Glutamatergic neuron (in vitro differentiated cells): ENCODE measurements at places on chromosomes 12 and 14.

DNA sequence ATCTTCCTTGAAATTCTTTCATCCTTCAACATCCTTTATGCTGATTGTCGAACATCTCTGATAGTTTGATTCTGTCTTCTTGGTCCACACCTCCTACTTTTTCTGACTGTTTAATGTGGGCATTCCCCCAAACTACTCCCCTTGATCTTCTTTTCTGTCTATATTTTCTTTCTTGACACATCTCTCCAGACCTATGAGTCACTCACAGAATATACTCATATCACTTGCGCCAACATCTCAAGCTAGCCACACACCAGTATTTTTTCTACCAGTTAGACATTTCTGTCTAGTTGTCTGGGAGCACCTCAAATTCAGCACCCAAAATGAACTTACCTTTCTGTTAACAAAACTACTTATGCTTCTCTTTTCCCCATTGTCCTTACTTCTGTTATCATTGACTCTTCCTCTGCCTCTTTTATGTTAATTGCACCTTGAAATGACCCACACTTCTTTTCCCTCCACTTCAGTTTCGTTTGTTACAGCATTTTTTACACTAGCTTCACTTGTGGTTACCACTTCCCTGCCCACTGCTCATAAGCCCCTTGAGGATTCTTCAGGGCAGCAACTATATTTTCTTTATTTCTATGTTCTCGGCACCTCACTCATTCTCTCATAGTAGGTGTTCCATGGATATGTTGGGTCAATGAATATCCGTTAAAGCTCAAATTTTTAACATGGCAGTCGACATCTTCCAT, 33.5 kb downstream of the TSHR start:
- DNase-seq: no peak

GRCh38 chr12:52210186-52210924, 18.5 kb upstream of the KRT80 start:
- DNase-seq: no peak

DNA sequence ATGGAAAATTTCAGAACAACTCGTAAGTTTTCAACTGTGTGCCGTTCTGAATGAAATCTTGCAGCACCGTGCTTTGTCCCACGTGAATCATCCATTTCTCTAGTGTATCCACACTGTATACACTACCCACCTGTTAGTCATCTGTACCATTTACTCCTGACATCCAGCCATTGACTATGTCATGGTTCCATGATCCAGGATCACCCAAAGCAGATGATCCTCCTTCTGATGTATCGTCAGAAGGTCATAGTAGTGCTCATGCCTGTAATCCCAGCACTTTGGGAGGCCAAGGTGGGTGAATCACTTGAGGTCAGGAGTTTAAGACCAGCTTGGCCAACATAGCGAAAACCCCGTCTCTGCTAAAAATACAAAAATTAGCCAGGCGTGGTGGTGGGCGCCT, 122.9 kb downstream of the PPHLN1 start:
- no peak for DNase-seq

GRCh38 chr12:49708851-49709250, 1.6 kb upstream of the FMNL3 start:
- no peak for DNase-seq

GRCh38 chr14:102096569-102097188, 9.8 kb upstream of the HSP90AA1 start:
- DNase-seq: peak; percentile 90

DNA sequence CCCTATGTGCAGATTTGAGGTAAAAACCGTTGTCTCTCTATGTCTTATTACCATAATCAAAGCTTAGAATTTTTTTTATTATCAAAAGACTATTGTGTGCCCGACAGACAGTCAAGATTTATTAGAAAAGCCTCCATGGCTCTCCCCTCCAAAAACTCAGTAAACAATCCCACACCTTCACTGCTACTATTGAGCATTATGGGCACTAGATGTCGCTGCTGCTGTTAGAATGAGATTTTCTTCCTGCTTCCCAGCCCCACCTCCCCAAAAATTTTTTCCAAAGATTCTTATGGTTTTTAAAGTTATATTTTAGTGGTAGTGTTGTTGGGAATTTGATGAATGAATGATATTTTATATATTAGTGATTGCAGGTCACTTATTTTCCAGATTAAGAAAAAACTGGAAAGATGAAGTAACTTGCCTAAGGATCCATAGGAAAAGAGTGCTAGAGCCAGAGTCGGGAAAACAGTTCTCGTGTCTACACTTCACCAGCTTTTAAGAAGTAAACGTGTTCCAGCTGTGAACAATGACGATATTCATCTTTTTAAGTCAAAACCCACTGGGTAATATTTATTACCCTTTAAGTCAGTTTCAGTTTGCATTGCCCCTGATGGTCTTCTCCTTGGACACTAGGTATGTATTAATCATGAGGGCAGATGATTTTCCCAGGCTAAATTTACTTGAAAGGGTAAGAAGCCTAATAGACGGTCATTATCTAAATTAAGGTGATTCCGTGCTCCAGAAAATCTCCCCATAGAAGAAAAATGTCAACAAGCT, 12.2 kb upstream of the FOXG1 start:
- DNase-seq: no peak

- no peak for DNase-seq
Observed at GRCh38 chr14:24843494-24843893, 206.5 kb downstream of the STXBP6 start.

DNA sequence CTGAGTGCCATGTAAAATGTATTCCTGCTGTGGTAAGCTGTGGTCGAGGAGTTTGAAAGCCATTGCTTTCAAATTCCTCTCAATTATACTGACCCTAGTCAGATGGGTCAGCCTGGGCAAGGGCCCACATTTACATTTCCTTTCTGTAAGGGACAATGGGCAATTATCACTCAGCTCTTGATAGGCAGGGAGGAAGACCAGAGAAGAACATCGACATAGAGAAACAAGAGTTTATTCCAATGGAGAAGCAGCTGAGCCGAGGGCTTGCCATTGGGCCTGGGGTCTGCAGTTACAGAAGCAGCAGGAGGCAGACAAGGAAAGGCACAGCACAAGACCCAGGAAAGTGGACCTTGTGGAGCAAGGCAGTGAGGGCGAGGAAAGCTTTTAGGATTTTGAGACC, 9.7 kb downstream of the NRIP2 start:
- DNase-seq: no peak

DNA sequence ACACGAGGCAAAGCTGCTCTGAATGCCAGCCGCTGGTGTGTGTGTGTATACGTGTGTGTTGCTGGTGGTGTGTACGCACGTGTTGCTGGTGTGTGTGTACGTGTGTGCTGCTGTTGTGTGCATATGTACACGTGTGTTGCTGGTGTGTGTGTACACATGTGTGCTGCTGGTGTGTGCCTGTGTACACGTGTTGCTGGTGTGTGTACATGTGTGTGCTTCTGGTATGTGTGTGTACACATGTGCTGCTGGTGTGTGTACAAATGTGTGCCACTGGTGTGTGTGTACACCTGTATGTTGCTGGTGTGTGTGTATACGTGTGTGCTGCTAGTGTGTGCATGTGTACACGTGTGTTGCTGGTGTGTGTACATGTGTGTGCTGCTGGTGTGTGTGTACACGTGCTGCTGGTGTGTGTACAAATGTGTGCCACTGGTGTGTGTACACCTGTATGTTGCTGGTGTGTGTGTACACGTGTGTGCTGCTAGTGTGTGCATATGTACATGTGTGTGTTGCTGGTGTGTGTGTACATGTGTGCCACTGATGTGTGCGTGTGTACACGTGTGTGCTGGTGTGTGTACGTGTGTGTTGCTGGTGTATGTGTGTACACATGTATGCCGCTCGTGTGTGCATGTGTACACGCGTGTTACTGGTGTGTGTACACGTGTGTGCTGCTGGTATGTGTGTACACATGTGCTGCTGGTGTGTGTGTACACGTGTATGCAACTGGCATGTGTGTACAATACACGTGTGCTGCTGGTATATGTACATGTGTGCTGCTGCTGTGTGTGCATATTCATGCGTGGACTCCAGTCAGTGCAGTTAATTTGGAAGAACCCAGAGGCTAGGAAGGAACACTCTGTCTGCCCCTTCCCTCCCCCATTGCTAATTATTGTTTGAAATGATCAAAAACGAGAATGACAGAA, 47.2 kb downstream of the CACNA2D4 start:
- no peak for DNase-seq

GRCh38 chr14:93936245-93936644, 9.1 kb downstream of the FAM181A start:
- DNase-seq: peak; percentile 51

DNA sequence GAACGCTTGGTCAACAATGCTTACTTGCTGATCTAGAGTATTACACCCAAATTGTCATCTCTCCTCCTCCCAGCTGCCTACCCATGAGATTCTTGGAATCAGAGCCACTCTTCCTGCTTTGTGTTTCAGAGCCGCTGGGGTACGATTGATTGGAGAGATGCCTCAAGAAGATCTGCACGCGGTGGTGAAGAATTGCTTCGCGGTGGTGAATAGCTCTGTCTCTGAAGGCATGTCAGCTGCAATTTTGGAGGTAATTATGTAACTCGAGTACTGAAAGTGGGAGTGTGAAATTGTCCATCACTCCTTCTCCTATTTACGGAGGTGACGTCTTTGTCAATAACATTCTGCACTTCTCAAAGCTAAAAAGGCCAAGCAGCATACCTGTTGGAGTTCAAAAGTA, 93.9 kb downstream of the GLT1D1 start:
- no peak for DNase-seq

GRCh38 chr12:105995961-105996431, 142.8 kb downstream of the NUAK1 start:
- no peak for DNase-seq

DNA sequence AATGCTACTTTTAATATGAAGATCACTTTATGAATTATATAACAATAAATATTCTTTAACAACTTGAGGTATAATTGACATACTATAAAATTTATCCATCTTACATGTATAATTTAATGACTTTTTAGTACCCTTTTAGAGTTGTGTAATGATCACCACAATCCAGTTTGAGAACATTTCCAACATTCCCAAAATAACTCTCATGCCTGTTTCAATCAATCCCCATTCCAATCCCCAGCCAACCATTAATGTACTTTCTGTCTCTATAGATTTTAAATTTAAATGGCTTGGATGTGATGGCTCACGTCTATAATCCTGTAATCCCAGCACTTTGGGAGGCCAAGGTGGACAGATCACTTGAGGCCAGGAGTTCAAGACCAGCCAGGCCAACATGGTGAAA, 23.5 kb upstream of the FRMD6 start:
- no peak for DNase-seq

GRCh38 chr14:89388853-89389252, 28.2 kb downstream of the FOXN3 start:
- DNase-seq: no peak

DNA sequence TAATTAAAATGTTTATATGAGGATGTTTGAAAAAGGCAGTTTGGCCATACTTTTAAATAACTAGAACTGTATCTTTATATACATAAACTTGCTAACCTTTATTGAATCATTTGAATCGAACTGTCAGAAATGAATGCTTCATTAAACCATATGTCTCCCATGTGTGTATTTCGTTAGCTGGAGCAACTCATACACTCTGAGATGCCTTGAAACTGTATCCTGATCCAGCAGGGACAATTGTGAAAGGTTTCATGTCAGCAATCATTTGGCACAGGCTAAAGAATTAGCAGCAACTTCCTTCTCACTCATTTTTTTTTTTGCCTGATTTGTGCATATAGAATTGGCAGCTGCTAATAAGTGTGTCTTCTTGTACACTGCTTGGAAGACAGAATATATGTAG, 109.9 kb downstream of the NAV3 start:
- DNase-seq: no peak

- DNase-seq: no peak
Observed at GRCh38 chr12:49982246-49983087, 9.7 kb downstream of the AQP6 start.

- DNase-seq: no peak
Observed at GRCh38 chr14:49966971-49967630, 74.2 kb downstream of the ARF6 start.

DNA sequence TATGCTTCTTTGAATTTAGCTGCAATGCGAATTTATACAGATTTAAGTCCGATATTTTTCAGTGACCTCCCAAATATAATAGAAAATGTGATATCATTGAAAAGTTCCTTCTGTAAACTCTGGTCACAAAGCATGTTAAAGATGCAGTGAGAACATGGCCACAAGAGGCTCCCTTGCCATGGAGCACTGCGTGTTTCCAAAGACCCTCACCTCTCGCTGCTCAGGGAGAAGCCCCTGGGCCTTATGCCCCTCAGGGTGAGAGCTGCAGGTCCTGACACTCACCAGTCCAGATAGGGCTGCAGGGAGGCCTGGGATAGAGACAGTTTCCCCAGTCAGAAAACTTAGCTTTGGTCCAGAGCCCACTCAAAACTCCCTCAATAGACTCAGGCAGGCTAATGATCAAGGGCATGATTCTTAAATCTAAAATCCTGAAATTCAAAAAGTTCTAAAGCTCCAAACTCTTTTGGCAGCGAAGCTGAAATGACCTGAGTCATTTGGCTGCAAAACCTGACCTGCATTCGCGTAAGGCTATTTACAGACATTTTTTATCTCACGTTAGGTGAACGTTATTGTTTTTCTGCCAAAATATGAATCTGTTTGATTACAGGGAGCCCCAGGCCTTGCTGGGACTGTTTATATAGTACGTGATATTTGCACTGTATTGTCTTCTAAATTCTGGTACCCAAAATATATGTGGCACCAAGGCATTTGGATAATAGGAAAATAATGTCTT, 67.8 kb downstream of the CAPZA3 start:
- peak; percentile 31 for DNase-seq

DNA sequence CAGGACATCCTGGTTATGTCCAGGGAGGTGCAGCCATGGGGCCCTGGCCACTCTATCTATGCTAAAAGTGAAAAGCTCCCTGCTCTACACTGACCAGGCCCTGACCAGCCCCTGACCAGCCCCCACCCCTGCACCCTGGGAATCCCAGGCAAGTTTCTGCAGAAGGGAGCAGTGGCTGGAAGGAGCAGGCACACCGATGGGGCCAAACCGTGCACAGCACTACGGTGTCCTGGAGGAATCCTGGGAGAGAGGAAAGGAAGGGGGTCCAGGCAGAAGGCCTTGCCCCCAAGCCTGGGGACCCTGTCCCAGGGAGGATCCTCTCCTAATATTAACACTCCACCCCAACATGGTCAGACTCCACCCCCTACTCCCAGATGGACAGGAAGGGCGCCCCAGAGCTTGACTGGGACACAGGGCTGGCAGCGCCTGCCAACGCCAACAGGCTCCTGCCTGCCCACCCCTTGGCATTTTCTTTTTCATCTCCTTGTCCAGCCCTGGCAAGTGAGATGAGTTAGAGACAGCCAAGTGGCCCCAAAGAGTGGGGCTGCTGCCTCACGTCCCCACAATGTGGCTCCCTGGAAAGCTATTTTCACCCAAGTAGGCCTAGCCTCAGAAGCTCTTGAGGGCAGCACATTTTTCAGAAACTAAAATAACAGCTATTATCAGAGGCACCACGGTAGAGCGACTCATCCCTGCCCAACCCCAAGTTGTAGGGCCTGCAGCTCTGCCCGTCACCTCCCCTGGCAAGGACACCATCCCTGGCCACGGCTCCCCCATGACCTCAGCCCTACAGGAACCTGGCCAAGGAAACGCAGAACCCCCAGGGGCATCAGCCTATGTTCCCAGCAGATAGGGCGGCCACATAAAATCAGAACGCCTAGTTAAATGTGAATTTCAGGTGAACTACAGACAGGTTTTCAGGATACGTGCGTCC, 82.6 kb downstream of the SCARB1 start:
- DNase-seq: no peak
